HT1080 (cell line): ENCODE measurements at places on chromosomes 13 and 19. TPM values are rescaled to one million over a fixed set of nuclear protein-coding genes. Genes with fewer than 3 reads are reported as not detected.

DNA sequence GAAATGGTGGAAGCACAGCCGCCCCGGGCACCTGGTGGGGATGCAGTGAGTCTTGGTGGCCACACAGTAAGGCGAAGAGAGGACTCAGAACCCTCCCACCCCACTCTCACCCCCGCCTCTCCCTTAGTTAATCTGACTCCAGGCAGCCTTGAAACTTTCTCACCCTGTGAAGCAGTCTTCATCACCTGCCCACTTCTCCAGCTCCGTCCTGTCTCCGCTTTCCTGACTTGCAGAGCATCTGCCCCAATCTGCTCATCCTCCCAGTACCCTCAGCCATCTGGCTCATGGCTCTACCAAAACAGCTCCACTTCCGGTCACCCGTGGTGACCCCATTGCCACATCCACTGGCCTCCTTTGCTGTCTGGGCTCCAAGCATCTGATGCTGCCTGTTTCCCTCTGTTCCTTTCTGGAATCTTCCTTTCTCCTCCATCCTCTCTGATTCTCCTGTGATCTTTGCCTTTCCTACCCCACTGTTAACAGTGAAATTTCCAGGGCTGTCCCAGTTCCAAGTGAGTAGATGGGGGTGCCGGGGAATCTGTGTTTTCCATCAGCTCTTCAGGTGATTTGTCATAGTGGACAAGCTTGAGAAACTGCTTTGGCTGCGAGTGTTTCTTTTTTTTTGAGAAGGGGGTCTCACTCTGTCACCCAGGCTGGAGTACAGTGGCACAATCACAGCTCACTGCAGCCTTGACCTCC, 4.3 kb downstream of the USF2 start:
- DNase-seq: no peak

DNA sequence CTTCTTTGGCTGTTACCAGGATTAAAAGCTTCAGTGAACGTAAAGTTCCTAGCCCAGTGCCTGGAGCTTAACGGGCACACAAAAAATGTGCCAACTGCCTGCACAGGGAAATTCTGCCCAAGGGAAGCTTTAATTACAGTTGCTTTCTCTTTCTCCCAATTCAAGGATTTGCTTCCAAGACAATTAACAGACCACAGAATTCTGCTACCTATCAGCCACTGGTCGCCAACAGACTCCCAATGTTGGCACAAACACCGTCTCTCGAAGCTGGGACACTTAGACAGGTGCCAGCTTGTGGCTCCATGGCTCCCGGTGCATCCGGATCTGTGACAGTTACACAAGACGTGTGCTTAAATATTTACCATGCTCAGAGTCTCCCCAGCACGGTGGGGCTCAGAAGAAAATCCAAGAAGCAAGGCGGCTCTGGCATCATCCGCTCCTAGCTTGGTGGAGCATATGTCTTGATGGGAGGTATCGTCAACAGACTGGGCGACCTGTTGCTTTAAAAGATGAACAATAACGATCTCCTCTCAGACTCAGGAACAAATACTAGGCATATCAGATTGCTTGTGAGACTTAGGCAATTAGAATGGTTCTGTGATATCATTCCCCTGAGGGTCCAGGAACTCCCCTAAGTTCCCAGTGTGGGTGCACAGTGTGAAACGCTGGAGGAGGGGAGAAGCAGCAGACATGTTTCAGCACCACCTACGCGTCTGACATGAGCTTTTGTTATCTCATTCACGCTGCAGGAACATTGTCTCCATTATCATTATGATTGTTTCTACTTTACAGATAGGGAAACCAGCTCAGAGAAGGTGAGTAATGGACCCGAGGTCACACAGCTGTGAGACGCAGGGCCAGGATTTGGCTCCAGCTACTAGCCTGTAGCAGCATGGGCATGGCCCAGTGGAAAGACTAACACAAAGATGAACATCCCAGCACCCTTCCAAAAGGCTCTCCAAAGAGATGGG, 61.6 kb downstream of the ALOX5AP start:
- no peak for DNase-seq

The ZNF534 gene
- total RNA-seq: 0.33 and 0.51 TPM in 2 replicates

DNA sequence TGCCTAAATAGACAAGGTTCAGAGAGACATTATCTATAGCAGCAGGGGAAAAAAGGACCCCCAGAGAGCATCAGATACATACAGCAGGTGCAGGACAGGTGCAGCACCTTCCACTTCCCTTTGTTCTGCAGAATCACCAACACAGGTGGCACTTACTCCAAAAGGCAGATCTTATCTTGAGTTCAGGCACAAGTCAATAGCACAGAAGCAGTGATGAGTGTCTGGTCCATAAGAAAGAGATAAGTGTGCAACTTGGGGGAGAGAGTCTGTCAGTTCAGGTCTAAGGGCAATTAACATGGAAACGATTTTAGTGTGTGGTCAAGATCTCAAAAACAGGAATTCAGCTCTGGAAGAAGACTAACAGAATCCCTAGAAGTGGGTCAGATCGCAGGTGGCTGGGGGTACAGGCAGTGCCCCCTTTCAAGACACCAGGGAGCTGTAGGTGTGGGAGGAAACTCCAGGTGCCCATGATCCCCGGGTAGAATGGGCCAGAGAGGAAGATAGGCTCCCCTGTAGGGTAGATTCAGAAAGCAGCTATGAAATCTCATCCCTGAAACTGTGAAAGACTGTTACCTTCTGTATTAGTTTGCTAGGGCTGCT, 40.6 kb downstream of the TNFSF11 start:
- DNase-seq: no peak

The KLK6 gene
- 0.20 TPM in 1 of 2 replicates, not detected in the other for total RNA-seq
